Stomach (tissue), 19 donors: ENCODE measurements at places on chromosomes 4 and X.

DNA sequence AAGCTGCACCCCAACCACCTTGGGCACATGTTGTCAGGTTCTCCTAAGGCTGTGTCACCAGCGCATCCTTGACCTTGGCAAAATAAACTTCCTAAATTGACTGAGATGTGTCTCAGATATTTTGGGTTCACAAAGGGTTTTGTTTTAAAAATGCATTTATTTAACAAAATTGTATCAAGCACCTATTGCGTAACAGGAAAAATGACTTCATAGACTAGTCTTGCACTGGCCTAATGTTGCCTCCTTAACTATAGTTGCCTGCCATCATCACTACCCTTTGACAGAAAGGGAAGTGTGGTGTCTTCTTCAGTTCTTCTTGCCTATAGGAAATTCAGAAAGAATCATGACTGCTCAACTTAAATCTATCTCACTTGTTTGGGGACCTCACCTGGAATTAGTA lies 374.2 kb downstream of the SH2D1A start:
- no peak for DNase-seq

DNA sequence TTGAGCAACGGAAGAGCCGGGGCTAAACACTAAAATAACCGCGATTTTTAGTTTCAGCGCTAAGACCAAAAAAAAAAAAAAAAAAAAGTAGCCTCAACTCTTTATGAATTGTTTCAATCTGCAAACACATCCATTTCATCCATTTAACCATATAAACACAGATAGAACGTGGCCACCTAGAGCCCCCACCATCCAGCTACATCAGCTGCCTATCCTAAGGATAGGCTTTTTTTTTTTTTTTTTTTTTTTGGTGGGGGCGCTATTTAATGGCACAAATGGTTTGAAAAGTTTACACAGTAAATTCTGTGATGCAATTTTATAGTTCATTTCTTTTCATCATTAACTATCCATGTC lies 492 bp upstream of the HDAC8 start:
- DNase-seq, result no peak

DNA sequence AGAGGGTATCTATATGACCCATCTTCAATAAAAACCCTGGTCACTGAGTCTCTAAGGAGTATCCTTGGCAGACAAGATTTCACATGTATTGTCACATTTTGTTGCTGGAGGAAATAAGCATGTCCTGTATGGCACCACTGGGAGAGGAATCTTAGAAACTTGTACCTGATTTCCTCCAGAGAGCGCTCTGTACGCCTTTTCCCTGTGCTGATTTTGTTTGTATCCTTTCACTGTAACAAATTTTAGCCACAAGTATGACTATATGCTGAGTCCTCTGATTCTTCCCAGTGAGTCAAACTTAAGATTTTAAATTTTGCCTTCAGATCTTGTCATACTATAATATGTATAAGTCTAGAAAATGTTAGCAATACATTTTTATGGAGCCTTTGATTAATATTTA lies 102.8 kb downstream of the ITIH6 start:
- no peak for DNase-seq

DNA sequence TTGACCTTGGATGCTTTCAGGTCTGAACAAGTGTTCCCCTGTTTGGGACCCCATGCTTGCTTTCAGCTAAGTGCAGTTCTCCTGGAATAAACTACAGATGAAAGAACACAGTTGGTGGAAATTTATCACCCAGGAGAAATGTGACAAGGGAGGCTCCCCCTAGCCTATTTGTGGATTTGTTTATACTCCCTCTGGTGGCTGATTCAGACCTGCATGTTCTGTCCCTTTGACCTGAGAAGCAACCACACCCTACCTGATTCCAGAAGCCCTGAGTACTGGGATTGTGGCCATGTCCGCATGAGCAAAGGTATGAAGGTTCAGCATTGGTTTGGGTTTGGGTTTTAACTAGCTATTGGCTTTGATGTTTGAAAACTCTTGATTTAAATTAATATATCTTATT lies 440.9 kb downstream of the MID1IP1 start:
- DNase-seq, result peak; percentile 78

DNA sequence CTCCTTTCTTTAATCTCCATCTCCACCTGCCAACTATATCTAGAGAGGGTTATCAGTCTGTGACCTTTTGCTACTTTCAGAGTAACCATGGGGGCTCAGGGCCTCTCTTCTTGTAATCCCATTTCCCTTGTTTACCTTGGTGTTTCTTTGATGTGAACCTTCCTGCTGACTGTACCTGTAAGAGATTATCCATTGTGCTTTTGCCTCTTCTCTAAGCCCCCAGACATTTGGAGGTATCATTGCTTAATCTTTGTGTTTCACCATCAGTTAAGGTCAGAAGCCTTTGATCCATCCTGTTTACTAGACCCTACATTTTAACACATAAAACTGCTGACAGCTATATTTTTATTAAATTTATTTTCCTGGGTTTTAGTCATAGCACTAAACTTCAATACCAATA lies 111.8 kb upstream of the RAP2C start:
- no peak for DNase-seq

DNA sequence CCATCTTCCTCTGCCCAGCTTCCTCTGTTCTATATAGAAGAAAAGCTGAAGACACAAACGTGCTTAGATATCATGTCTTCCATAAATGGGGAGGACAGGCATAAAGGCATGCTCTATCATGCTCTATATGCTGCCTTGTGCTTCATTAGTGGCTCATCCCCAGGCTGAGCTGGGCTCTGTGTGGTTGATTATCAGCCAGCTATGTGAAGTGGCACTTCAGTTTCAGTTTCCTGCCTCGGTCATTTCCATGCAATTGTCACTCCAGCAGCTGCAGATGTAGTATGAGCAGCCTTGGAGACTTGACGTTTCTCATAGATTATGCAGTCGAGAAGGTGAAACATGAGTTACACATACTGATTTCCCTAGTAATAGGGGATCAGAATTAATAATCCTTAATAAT lies 106.2 kb downstream of the SYTL5 start:
- no peak for DNase-seq

DNA sequence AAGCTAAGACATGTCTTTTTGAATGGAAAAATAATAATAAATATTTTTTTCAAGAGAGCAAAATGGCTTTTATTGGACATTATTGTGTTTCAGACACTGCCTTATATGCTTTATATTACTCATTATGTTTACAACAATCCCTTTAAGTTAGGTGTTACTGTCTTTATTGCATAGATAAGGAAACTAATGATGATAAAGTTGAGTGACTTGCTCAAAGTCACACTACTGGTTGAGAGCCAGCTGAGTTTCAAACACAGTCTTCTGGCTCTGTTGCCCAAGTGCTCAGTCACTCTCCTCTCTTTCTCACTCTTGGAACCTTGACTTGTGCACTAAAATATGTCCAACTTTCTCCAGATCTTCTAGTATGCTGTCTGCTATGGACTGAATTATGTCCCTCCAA lies 71.5 kb upstream of the SLC39A8 start:
- no peak for DNase-seq

DNA sequence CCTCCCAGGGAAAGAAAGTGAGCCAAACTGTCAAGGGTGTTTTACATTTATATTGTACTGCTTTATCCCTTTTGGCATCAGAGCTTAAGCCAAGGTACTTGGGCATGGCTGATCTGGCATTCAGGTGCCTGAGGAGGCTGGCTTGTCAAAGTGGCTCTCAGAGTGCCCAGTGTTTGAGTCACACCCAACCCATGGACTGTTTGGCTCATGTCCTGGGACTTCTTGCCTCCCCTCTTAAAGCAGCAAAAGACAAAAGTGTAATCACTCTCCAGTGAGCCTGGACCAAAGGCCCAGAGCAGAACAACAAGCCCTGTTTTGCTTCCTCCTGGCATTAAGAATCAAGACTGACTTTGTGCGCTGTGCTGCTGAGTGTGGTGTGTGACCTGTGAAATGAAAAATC lies 311.7 kb upstream of the TAPT1 start:
- no peak for DNase-seq

DNA sequence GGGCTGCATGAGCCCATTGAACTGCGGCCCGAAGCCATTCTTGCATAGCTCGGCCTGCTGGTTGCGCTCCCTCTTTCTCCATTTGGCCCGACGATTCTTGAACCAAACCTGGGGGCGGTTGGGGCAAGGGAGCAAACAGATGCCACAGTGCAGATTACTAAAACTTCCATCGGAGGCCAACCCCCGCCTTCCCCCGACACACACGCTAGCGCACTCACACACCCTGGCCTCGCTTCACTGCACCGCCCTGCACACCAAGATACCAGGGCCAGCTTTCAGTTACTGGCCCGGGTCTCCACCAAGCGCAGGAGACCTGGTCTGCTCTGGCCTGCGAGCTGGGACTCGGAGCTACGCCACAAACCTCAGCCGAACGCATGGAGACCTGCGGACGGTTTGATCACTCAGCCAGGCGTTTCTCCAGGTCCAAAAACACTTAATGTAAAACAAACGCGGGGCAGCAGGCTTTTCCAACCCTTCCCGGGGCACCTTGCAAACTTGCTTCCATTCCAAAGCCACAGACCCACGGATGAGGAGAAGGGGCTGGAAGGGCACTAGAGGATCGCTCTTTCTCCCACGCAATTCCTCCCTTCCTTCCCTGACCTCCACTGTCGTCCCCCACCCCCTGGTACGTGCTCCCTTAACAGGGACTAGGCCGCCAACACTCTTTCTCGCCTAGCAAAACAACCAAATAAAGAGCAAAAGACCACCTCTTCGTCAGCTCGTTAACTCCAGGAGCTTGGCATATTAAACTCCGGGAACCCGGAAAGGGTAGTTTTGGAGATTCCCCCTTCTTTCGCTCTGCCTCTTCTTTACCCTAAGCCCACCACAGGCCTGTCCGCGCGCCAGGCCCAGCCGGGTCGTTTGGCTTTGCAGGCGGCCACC lies 4.1 kb downstream of the PITX2 start:
- no peak for DNase-seq

- DNase-seq, result no peak
These were observed 1811.6 kb downstream of the ARAP2 start for GRCh38 chr4:34432706-34433105.

GRCh38 chrX:55450259-55450658 lies 1.7 kb upstream of the MAGEH1 start:
- no peak for DNase-seq

- DNase-seq, result no peak
These were observed 1.9 kb downstream of the TRO start for GRCh38 chrX:54922547-54922946.

DNA sequence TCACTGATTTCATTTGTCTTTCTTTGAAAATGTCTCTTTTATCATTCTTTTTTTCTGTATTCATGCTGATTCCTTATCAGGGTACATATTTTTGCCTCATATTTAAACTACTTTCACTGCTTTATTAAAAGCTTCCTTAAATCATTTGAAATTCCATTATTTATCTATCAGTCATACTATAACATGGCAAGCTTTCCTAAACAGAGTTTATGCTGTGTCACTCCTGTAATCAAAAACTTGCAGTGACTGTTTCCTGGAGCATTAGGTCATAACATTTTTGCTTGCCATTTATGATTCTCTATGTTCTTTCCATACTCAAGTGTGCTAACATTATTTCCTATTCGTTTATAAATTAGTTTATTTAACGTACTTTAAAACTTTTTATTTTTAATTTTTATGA lies 203.7 kb downstream of the BMPR1B start:
- no peak for DNase-seq

DNA sequence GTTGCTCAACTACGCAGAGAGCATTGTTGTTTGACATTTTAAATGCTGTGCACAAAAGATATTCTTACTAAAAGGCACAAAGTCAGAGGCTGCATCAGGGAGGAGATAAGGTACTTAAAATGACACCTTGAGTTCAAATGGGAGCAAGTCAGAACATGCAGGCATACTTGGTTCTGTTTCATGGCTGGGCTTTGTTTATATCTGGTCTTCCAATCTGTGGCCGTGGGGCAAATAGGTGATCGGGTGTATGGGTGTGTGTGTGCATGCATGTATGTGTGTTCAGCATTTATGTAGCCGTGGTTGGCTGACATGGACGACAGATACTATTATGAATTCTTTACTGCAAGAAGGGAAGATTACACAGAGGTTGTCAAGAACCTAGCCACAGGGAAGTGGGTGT lies 106.1 kb downstream of the RASL11B start:
- no peak for DNase-seq

- DNase-seq, result no peak
These were observed 19.0 kb upstream of the DCX start for GRCh38 chrX:111431001-111431400.

DNA sequence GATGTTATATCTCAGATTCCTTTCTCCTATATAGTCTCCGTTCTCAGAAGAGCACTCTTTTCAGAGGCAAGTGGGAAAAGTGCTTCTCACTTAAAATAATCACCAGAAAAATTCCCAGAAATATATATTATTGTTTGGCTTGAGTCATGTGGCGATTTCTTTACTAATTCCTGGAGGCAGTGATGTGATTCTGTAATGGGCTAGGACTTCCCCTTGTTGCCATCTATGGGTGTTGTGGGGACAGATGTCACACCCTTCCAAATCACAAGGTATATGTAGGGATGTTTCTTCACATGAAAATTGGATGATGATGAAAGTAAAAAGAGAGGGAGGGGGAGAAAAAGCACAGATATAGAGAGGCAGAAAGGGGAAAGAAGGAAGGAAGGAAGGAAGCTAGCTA lies 553.4 kb downstream of the PPP4R3C start:
- no peak for DNase-seq
